ENCODE measurements at places on chromosomes 11 and 22. TPM values are rescaled to one million over a fixed set of nuclear protein-coding genes. Genes with fewer than 3 reads are reported as not detected.

GRCh38 chr11:73226297-73227006 is 8.4 kb downstream of the P2RY2 start:
- DNase-seq, result peak; percentile 14

Gene MRGPRF
- 29.8 TPM for total RNA-seq

DNA sequence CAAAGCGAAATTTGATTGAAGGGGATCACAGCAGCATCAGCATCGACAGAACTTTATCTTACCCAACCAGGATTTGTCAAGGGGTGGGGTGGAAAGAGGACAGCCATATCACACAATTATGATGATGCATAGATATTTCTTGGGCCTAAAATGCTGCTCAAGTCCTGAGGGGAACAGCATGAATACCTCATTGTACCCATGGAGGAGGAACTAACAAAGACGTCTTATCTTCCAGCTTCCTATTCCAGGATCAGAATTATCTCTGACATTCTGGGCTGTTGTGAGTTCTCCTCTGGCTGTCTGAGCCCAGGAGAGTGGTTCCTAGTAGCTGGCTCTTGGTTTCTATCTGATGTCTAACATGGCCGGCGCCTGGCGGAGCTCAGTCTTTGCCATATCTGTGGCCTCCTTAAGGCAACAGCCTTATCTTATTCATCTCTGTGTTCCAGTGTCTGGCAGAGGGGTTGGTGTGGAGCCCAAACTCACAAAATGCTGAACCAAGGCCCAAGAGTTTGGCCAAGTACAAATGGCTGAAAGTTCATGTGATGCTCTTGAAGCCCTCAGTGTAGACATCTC is 68.2 kb upstream of the TIMP3 start:
- DNase-seq, result no peak

Gene GAL
- total RNA-seq, result 1.4 TPM

DNA sequence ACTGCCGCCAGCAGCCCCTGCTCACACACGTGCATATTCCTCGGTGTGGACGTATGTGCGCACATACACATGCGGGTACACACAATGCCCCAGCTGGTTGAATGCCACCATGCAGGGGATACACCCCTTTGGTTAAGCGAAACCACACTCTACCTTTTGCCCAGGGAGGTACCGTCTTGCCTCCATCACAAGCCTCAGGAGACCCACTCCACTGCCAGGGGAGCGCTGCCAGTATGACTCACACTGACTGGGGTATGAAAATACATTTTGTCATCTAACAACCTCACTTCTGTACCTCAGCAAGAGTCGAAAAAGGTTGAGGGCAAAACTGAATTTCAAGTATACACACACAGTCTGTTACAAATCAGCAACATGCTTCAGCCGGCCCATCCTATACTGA is 39.4 kb downstream of the TMEM45B start:
- DNase-seq, result no peak

Gene KCNJ1
- total RNA-seq, result not detected

All from mesenteric fat pad (tissue), 1 donor.